Activated effector memory CD4-positive, alpha-beta T cell treated with Interleukin-2 at 50 U/mL for 16 hours (primary cell): ENCODE measurements at places on chromosomes 2 and 18.
A peak's percentile ranks its signal among the peaks of the same experiment; 100 is the strongest.

- no peak for DNase-seq
These were observed 72.2 kb downstream of the DSC3 start for GRCh38 chr18:30970196-30970816.

DNA sequence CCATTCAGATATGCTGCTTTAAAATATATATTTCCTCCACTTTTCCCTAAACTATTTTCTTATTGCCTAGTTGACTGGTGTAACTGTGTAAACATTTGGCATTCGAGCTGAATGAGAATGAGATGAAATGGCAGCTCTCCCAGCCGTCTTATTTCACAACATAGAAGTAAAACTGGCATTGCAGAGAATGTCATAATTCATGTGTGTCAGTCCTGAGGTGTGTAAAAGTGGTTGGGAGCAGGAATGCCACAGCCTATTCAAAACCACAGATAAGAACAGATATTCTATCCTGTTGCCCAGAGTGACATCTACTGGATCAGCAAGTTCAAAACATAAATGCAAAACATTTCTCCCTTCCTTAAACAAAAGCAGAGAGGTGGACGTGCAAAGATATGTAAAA lies 565.5 kb upstream of the CHAC2 start:
- no peak for DNase-seq

GRCh38 chr2:81942136-81942680 lies 1637.7 kb upstream of the LRRTM1 start:
- no peak for DNase-seq

DNA sequence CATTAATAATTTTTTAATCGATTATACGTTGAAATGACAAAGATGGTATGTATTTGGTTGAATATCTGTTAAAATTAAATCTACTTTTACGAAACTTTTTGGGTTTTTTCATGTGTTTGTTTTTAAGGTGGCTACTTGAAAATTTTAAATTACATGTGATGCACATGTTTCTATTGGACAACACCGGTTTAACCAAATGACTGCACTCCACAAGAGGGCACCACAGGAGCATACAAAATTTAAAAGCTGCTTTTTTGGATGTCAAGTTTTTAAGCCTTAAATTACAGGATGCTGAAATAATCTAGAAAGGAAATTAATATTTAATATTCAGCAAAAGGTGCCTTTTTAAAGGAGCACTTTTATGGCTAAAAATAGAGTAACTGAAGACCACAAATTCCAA lies 98.7 kb downstream of the ACVR1 start:
- peak; percentile 11 for DNase-seq

- no peak for DNase-seq
These were observed 80.5 kb downstream of the CTNNA2 start for GRCh38 chr2:79593237-79593867.

GRCh38 chr2:68878753-68879152 lies 7.6 kb upstream of the BMP10 start:
- DNase-seq = no peak

- DNase-seq = no peak
These were observed 73.8 kb downstream of the KCNG2 start for GRCh38 chr18:79871481-79872091.

DNA sequence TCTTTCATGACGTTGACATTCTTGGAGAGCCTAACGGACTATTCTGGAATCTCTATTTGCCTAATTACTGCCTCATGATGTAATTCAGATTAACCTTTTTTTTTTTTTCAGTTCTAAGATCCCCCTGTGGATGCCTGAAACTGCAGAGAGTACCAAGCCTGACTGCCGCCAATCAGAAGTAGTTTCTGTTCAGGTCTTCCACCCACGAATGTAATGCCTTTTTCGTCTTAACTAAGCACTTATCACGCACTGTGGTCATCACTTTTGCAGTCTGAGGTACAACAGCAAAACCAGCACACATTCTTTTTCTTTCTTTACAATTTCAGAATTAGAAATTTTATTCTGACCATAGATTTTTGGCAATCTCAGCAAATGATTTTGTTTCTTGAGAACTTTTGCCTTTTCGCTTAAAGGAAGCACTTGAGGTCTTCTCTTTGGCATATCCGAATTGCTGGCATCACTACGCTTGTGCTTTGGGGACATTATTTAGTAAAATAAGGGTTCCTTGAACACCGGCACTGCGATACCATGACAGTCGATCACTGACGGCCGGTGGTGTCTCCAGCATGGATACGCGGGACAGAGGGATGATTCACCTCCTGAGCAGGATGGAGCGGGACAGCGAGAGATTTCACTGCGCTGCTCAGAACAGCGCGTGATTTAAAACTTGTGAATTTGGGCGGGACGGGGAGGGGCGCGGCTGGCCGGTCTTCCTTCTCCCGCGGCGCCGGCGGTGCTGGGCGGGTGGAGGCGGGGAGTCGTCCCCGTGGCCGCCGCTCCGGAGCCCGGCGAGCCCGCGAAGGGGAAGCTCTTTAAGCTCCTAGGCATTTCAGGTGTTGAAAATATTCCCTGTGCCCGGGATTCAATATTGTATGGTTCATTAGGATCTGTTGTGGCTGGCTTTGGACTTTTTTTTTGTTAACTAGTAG lies 32.0 kb upstream of the GPR55 start:
- DNase-seq = peak; percentile 27

DNA sequence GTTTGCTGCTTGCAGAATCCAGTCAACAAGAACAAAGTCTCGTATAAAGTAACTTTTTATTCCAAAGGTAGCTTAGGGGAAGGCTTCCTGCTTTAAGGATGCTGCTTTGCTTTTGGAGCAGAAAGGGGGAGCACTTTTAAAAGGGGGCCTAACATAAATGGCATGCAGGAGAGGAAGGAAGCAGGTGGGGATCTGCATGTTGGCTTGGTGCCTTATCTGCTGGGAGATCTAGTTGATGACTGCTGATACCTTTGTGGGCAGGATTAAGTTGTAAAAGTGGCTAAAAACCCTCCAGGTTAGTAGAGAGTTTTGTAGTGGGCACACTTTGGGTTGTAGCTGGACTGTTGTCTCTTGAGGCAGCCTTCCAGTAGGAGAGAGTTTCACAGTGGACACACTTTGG lies 22.5 kb downstream of the UBR3 start:
- DNase-seq = no peak

- DNase-seq = no peak
These were observed 32.1 kb downstream of the TRAK2 start for GRCh38 chr2:201419057-201419635.

GRCh38 chr2:164512871-164513270 lies 108.4 kb downstream of the GRB14 start:
- no peak for DNase-seq

GRCh38 chr2:166516712-166517303 lies 22.8 kb upstream of the SCN7A start:
- DNase-seq = no peak

DNA sequence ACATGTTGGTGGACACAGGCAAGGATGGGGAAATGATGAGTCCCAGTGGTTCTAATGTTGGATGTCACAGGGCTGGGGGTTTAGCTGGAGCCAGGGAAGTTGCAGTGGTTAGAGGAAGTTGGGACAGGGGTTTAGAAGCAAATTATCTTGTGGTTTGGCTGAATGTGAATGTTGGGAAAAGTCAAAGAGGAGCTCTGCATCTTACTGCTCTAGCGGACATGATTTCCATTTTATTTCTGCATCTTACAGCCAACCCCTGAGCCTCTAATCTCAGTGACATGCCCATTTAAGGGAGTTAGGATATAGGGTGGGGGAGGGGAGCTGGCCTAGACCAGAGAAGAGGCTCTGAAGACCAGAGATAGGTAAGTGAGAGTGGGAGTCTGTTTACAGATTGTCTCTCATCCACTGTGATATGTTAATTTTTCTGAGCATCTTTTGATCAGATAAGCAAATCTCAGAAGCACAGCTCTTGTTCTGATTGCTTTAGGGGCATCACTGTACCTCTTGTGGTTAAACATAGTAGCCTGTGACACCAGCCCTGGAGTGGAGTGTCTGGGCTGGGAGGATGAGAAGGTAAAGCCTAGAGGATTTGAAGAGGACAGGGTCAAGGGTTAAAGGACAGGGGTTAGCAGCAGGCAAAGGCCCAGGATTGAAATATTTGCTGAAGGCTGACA lies 43.6 kb downstream of the SETBP1 start:
- DNase-seq = no peak

- DNase-seq = peak; percentile 57
These were observed 7.1 kb upstream of the SOS1 start for GRCh38 chr2:39127973-39128372.
